ENCODE measurements at places on chromosomes 13 and 19. TPM values are rescaled to one million over a fixed set of nuclear protein-coding genes. Genes with fewer than 3 reads are reported as not detected.

ZDHHC20 gene
- 60.6 TPM for total RNA-seq

PRTN3 gene
- not detected for total RNA-seq

ZNF534 gene
- total RNA-seq: not detected

KIR2DL4 gene
- not detected for total RNA-seq

TEX29 gene
- total RNA-seq: 0.43 TPM

BST2 gene
- total RNA-seq: 156 TPM

SLC17A7 gene
- not detected for total RNA-seq

SYDE1 gene
- 0.31 TPM for total RNA-seq

ELSPBP1 gene
- not detected for total RNA-seq

DNA sequence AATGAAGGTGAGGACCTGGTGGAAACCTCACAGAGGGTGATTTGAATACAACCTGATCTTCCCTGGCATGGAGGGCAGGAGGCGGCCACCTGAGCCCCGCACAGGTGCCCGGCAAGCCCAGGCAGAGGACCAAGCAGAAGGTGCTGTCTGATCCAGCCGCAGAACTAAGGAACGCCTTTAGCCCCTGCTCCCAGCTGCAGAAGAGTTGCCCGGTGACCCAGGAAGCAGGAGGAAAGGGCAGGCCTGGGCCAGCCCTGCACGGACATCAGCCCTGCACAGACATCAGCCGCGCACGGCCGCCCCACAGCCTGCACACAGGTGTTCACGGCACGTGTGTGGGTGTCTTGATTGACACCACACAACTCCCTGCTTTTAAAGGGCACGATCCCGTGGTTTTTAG is 43.1 kb downstream of the RASA3 start:
- H3K27ac ChIP-seq: no peak overlapping the region
- DNase-seq: no peak
- peaks cover 52% of the 10 kb centered on the region for H3K36me3 ChIP-seq
- no peaks in the 10 kb centered on the region for H3K27me3 ChIP-seq
- no peak overlapping the region for H3K4me3 ChIP-seq

DNA sequence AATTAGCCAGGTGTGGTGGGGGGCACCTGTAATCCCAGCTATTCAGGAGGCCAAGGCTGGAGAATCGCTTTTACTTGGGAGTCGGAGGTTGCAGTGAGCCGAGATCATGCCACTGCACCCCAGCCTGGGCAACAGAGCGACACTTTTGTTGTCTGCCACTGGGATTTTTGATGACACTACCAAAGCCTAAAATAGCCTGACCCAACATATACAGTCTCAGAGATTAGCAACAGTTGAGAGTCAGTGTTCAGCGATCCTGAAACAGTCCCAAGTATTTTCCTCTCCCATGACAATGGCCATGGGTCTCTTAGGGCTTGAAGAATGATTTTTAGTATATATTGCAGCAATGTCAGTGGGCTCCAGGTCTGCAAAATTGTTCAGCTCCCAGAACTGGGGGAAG is 32.9 kb downstream of the SLC25A30 start:
- no peak overlapping the region for H3K27ac ChIP-seq
- H3K4me1 ChIP-seq: no peaks in the 10 kb centered on the region
- no peak for DNase-seq
- H3K4me3 ChIP-seq: no peak overlapping the region
- no peaks in the 10 kb centered on the region for H3K27me3 ChIP-seq

GRCh38 chr19:23382955-23383354 is 12.3 kb downstream of the ZNF91 start:
- H3K4me3 ChIP-seq: no peak overlapping the region
- peaks cover 89% of the 10 kb centered on the region for H3K36me3 ChIP-seq
- no peak overlapping the region for H3K27ac ChIP-seq
- no peak for DNase-seq
- H3K27me3 ChIP-seq: no peaks in the 10 kb centered on the region
- H3K4me1 ChIP-seq: peaks cover 16% of the 10 kb centered on the region

GRCh38 chr13:51977625-51978024 is 33.6 kb downstream of the ATP7B start:
- H3K4me3 ChIP-seq: no peak overlapping the region
- no peaks in the 10 kb centered on the region for H3K27me3 ChIP-seq
- no peaks in the 10 kb centered on the region for H3K4me1 ChIP-seq

DNA sequence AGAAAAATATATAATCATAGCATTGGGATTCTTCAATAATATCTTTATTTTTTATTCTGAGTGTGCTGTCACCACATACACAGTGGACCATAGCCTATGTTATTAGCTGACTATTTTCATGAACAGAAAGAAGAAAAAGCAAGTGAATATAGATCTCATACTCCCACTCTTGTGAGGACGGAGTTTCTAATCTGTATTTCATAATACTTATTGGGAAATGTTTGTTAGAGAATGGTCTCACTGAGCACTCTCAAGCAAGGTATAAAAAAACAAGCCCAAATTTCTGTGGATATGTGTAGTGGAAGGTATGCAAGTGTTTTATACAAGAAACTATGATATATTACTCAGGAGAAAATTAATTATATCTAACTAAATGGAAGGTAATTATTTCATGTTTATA is 1218.1 kb downstream of the SLITRK1 start:
- DNase-seq: no peak
- H3K27me3 ChIP-seq: no peaks in the 10 kb centered on the region
- no peak overlapping the region for H3K27ac ChIP-seq
- no peaks in the 10 kb centered on the region for H3K4me1 ChIP-seq
- no peak overlapping the region for H3K4me3 ChIP-seq
- H3K36me3 ChIP-seq: no peaks in the 10 kb centered on the region

DNA sequence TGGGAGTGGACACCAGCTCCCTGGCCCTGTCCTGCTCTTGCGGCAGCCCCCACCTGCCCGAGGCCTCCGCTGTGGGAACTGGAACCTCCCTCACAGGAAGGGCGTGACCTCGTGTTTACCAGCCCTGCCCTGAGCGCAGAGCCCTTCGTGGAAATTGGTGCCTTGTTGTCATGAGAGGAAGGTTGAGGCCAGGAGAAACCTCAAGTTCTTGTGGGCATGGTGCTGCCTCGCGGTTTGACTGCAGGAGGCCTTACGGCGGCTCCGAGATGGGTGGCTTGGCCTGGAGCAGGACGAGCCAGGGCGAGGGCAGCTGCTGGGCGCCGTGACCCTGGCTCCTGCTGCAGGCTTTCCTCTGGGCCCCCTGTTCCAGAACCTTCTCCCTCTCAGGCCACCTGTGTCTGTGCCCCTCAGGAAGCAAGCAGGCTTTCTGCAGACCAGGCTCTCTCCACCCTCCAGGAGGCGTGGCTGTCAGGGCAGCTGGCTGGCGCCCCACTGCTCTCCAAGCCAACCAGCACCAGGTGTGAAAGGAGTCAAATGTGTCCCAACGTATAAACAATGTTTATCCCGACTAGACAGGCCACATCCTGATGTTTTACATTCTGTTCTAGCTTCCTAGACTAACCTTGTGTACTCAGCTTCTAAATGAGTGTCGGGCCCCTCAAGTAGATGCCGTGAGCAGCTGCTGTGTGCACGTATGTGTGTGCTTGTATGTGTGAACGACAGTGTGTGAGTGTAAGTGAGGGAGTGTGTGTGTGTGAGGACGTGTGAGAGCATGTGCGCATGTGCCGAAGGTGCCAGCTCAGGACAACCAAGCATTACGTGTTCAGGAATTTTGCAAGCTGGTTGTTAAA is 10.4 kb upstream of the RASA3 start:
- H3K4me3 ChIP-seq: no peak overlapping the region
- H3K4me1 ChIP-seq: peaks cover 2% of the 10 kb centered on the region
- no peak overlapping the region for H3K27ac ChIP-seq
- no peaks in the 10 kb centered on the region for H3K27me3 ChIP-seq
- H3K36me3 ChIP-seq: no peaks in the 10 kb centered on the region

DNA sequence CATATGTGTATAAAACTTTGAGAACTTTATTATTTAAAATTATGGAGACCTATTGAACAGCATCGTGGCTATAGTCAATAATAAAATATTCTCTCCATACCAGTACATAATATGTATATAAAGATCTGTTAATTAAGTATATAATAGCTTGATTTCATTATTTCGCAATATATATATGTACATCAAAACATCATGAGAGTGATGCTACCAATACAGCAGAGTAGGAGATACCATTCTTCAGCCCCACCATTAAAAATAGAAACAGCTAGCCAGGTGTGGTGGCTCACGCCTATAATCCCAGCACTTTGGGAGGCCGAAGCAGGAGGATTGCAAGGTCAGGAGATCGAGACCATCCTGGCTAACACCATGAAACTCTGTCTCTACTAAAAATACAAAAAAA is 1755.3 kb upstream of the SPRY2 start:
- H3K4me3 ChIP-seq: no peak overlapping the region
- no peak for DNase-seq
- H3K4me1 ChIP-seq: no peaks in the 10 kb centered on the region
- no peak overlapping the region for H3K27ac ChIP-seq
- no peaks in the 10 kb centered on the region for H3K27me3 ChIP-seq

DNA sequence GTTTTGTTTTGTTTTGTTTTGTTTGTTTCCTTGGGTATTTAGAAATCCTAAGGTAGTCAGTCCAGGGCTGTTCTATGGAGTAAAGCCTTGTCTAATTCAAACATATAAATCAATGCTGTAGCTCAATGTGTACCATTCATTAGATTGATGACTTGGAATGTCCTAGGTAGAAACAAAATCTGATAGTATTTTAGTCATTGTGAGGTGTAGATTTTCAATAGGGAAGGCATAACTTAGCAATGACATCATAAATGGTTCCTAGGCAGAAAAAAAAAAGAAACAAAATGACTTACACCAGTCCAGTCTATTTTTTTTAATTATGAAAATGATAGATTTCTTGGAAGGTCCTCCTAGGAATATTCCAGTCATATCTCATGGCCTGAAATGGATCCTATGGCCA is 189.9 kb downstream of the SPRY2 start:
- no peak for DNase-seq
- no peak overlapping the region for H3K4me3 ChIP-seq
- no peaks in the 10 kb centered on the region for H3K27me3 ChIP-seq
- H3K27ac ChIP-seq: no peak overlapping the region
- no peaks in the 10 kb centered on the region for H3K4me1 ChIP-seq
- no peaks in the 10 kb centered on the region for H3K36me3 ChIP-seq

DNA sequence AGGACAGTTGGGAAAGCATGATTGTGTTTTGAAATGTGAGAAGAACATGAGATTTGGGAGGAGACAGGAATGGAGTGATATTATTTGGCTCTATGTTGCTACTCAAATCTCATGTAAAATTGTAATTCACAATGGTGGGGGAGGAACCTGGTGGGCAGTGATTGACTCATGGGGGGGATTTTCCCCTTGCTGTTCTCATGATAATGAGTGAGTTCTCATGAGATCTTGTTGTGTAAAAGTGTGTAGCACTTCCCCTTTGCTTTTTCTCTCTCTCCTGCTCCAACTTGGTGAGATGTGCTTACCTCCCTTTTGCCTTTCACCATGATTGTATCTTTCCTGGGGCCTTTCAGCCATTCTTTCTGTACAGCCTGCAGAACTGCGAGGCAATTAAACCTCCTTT is 1261.0 kb upstream of the ATXN8OS start:
- H3K27ac ChIP-seq: no peak overlapping the region
- no peak overlapping the region for H3K4me3 ChIP-seq
- no peaks in the 10 kb centered on the region for H3K36me3 ChIP-seq
- DNase-seq: no peak

DNA sequence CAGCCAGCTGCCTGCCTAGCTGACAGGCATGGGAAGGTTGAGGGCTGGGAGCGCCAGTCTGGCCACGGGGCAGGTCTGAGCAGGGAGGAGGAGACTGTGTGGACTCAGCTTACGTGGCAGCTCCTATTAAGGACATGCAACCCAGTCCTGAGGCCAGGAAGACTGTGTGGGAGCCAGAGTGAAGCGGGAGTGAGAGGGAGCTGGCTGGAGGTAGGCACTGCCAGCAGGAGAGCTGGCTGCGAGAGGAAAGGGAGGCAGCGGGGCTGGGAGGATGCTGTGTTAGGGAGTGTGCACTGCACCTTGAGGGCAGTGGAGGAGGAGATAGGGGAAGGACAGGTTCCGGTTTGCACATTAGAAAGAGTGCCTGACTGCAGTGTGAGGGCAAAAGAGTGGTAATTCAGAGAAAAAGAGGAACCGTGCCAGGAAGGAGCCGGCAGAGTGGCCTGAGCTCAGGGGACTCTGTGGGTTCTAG is 99.2 kb downstream of the SLC7A1 start:
- peaks cover 20% of the 10 kb centered on the region for H3K27me3 ChIP-seq
- peak; percentile 7 for DNase-seq
- no peaks in the 10 kb centered on the region for H3K36me3 ChIP-seq
- peaks cover 7% of the 10 kb centered on the region for H3K4me1 ChIP-seq

- H3K36me3 ChIP-seq: no peaks in the 10 kb centered on the region
- H3K4me1 ChIP-seq: no peaks in the 10 kb centered on the region
- no peak for DNase-seq
Observed at GRCh38 chr13:98236197-98236596, 59.1 kb upstream of the RNF113B start.

- H3K36me3 ChIP-seq: no peaks in the 10 kb centered on the region
- no peak for DNase-seq
- H3K4me1 ChIP-seq: no peaks in the 10 kb centered on the region
- H3K4me3 ChIP-seq: no peak overlapping the region
- no peak overlapping the region for H3K27ac ChIP-seq
Observed at GRCh38 chr13:73110814-73111213, 52.0 kb downstream of the KLF5 start.

DNA sequence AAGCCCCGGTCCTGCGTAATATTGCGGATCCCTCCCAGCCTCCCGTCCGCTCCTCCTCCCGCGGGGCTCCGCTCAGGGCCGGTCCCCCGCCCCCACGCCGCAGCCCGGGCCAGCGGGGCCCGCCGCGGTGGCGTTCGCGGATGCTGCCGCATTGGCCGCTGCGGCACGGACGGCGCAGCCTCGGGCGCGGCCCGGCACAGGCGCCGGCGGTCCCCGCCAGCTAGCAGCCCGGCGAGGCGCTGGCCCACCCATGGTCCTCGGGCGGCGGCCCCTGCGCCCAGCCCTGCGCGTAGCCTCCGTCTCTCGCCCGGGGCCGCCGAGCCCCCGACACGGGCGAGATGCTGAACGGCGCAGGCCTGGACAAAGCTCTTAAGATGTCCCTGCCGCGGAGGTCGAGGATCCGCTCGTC is at the start of gene ATP8A2:
ATP8A2 (plus strand) TSS at position 100 of the 409 bp plus-strand sequence; CDS start at position 339, 239 bp downstream.
- no peak within 1 kb of the TSS for H3K27ac ChIP-seq
- peaks cover 9% of the 10 kb centered on the region for H3K4me1 ChIP-seq
- no peak for DNase-seq
- H3K36me3 ChIP-seq: no peaks in the 10 kb centered on the region

DNA sequence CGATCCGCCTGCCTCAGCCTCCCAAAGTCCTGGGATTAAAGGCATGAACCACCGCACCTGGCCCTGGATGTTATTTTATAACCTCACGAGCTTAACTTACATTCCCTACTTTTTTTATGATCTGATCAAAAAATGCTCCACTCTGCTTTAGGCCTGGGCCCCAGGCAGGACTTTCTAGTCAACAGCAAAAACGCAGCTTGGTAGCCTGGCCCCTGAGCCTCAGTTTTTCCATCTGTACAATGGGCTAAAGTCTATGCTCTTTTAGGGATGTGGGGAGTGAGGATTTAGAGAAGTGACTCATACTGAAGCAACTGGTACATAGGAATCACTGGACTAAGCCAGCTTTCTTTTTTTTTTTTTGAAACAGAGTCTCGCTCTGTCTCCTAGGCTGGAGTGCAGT is 11.9 kb upstream of the PIK3R2 start:
- H3K27me3 ChIP-seq: no peaks in the 10 kb centered on the region
- peaks cover 24% of the 10 kb centered on the region for H3K36me3 ChIP-seq
- no peak for DNase-seq
- H3K4me1 ChIP-seq: no peaks in the 10 kb centered on the region
- H3K4me3 ChIP-seq: no peak overlapping the region

- no peaks in the 10 kb centered on the region for H3K27me3 ChIP-seq
- peak within 1 kb of the TSS; percentile 100 for H3K4me3 ChIP-seq
- DNase-seq: peak; percentile 97
- H3K4me1 ChIP-seq: peaks cover 34% of the 10 kb centered on the region
- peaks cover 3% of the 10 kb centered on the region for H3K36me3 ChIP-seq
Observed at GRCh38 chr13:40770934-40771618, at the start of gene MRPS31. TSS of gene MRPS31 (minus strand) at chr13:40771190. CDS start at chr13:40771136, 54 bp downstream.
